ENCODE measurements at places on chromosomes 5 and 9. TPM values are rescaled to one million over a fixed set of nuclear protein-coding genes. Genes with fewer than 3 reads are reported as not detected.
A peak's percentile ranks its signal among the peaks of the same experiment; 100 is the strongest.

DNA sequence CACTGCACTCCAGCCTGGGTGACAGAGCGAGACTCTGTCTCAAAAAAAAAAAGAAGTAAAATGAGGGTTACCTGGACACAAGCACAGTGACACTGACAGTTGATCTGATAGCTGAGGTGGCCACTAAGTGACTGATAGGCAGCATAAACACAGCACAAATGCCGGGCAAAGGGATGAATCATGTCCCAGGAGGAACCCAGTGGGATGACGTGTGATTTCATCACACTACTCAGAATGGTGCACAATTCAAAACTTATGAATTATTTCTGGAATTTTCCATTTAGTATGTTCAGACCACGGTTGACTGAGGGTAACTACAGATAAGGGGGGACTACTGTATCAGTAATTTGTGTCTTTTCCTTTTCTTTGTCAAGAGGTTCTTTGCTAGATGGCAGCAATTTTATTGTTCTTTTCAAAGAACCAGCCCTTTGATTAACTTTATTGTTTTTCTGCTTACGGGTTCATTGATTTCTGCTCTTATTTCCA, 34.3 kb upstream of the RNF130 start:
- no peak for DNase-seq

- no peak for DNase-seq
Observed at GRCh38 chr5:181281984-181282316, 21.0 kb upstream of the TRIM52 start.

The KCNN2 gene
- 2.2 TPM for total RNA-seq

The CORO2A gene
- 2.2 TPM for total RNA-seq

The PIP5KL1 gene
- total RNA-seq = 0.28 TPM

GRCh38 chr5:10265245-10266109, 15.4 kb downstream of the CCT5 start:
- DNase-seq = no peak

DNA sequence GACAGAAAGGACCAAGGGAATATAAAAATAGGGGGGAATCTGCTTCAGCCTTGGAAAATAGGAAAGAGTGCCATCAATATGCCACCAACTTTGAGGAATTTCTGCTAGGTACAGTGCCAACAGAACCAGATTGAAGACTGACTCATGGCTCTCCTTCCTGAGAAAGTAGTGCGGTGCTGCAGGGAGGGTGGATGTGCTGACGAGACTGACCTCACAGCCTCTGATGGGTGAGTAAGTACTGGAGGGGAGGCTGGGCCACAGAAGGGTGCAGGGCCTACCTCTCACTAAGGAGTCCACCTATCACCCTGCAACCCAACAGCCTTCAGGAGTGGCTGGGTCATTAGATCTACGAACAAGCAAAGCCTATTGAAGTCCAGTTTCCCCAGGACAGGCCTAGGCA, 187.6 kb downstream of the GABBR2 start:
- peak; percentile 92 for DNase-seq

All from IMR-90 (cell line).